GM12892 (cell line): ENCODE measurements at places on chromosomes 2 and 18.
A peak's percentile ranks its signal among the peaks of the same experiment; 100 is the strongest.

DNA sequence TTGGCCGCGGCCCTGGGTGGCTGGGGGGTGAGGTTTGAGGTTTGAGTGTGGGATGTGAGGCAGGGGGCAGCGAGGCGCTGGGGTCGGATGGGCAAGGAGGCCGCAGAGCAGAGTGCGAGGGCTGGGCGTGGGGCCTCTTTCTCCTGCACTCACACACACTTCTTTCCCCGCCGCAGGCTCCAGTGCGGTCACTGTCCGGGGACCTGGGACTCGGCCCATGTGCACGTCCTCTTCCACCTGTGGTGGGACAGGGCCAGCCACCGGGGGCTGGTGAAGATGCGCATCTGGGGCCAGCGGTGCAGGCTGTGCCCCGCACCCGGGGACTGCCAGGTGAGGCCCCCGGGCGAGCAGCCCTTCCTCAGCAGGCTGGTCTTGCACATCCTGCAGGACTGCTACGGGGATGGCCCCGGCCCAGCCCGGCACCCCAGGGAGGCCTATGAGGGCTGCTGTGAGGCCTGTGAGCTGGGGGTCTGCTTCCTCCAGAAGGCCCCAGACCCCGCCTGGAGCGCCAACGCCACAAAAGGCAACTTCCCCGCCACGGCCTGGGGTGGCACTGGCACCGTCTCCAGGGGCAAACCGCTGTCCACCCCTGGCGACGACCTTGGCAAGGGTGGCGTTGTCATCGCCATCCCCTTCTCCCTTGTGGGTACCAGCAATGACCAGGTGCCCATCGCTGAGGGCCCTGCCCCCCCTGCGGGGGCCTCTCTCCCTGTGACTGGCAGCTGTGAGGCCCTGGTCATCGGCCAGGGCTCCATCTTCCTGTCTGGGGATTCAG is 2.2 kb downstream of the RTP5 start:
- DNase-seq: no peak

DNA sequence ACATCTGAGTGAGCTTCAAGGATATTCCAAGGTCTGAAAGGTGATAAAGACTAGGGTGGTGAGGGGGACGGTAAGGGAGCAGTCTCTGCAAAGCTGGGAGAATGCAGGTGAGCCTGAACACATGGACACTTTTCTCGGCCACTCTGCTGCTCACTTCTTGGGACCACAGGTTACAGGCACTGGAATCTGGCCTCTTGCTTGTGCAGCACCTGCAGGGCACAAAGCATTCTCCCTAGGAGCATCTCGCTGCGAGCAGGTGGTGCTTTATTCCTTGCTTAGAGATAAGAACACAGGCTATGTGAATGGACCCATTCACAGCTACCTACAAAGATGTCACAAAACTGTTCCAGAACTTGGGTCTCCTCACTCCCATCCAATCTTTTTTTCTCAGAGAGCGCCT is 153.2 kb downstream of the DDX1 start:
- DNase-seq: no peak

DNA sequence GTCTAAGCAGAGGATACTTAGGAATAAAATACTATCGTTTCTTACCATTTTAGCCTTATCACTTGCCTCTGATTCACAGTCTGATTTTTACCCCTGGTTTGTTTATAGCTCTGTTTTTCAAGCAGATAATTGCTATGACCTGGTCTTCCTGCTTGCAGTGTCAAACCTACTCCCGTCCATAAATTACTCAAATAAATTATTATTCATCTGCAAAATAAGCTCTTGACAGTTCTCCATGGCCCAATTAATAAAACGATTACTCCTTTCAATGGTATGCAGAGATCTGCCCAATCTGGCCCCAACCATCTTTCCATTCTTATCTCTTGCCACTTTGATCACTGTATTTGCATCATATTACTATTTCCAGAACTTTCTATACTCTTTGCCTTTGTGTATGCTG is 354.0 kb downstream of the CCDC85A start:
- DNase-seq: no peak

DNA sequence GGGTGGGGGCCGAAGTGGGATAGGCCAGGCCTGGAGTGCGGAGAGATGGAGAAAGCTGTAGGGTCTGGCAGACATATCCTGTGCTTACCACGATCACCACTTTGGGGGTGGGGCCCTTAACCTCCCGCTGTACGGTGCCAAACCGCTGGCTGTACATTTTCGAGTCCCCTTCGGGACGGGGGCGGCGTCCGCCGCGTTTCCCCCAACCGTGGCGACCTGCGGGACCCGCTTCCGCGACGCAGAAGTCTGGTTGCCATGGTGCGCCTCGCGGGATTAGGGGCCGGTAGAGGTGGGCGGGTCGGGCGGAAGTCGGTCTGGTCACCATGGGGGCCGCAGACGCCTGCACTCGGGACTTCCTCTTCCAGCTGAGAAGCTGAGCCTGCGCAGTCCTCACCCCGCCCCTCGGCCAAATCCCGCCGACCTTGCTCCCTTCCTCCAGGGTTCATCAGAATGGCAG is at the start of gene CFAP53:
Gene CFAP53 (minus strand): TSS at position 248 of the 457 bp plus-strand sequence. CDS start 91 bp downstream, at position 157.
- DNase-seq: peak; percentile 90

DNA sequence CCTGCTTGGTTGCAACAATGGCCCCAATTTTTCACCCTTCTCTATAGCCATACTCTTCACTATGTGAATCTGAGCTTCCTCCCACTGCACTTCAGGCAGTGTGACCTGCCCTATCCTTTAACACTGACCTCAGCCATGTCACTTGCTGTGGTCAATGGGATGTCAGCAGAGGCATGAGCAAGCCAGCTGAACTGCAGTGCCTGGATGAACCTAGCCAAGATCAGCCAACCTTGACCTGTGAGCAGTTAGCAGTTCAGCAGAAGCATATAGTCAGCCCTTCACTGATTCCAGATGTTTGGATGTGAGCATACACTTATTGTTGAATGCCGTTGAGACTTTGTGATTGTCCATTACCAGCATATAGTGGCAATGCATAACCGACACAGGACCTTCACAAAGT is 63.4 kb upstream of the BOD1L2 start:
- no peak for DNase-seq

DNA sequence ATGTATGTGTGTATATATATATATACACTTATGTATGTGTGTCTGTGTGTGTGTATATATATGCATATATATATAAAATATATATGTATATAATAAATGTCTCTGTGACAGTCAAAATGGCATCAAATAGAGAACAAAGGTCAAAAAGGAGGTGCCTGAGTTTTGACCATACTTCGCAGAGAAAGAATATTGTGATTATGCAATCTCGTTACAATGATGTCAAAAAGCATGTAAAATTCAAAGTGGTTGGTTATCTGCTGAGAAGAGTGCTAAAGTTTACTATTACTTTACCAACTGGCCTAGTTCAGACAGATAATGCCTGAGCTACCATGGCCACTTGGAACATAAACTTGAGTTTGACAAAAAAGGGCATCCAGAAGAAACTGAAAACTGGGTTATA is 375.0 kb downstream of the NBAS start:
- DNase-seq: no peak
